Suppressor macrophage treated with lipopolysaccharide for 1 hour (primary cell): ENCODE measurements at places on chromosomes 4 and X.

DNA sequence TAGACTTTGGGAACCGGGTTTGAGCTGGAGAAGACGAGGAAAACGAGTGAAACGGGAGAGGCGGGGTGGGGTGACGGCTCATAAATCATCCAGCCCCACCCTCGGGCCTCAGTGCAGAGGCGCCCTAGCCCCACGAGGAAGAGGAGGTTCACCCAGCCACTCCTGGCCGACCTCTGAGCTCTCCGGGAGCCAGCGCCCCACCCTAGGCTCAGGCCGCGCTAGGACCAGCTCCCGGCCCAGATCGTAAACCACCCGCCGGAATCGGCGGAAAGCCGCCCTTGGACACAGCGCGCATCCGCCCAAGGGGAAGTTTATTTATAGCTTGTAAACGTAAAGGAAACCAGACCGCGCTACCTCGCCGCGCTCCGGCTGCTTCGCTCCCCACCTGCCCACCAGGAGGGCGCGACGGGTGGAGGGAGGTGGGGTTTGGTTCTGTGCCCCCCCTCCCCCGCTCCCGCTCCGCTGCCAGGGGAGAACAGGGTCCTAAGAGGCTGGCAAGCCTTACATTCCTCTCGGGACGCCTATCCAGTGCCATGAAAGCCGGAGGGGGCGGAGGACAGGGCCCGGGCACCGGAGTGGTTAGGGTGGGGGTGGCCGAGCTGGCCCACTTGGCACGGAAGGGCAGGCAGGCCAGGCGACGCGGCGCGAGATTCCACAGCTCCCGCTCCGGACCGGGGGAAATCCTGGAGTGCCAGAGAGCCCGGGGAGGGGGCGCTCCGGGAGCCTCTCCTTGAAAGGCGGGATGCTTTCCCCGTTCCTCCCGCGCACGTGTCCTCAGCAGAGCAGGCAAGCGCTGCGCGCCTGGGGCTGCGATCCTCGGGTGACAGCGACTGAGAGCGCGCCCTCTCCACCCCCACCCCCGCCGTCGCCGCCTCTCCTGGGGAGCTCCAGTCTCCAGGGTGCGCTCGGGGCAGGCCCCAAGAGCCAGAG, 84.2 kb downstream of the BCOR start:
- DNase-seq: peak; percentile 61

- DNase-seq: peak; percentile 4
Measured at GRCh38 chr4:163191999-163192398, 25.3 kb upstream of the NAF1 start.

GRCh38 chrX:42678133-42678532, 99.8 kb downstream of the PPP1R2C start:
- DNase-seq: no peak

GRCh38 chr4:155582041-155582440, 84.6 kb upstream of the GUCY1A1 start:
- DNase-seq: no peak

- no peak for DNase-seq
Measured at GRCh38 chrX:112628288-112628687, 51.5 kb downstream of the LHFPL1 start.

- no peak for DNase-seq
Measured at GRCh38 chrX:68398291-68398690, 35.0 kb downstream of the OPHN1 start.

- DNase-seq: no peak
Measured at GRCh38 chrX:1612641-1613286, 2.1 kb upstream of the ASMT start.

DNA sequence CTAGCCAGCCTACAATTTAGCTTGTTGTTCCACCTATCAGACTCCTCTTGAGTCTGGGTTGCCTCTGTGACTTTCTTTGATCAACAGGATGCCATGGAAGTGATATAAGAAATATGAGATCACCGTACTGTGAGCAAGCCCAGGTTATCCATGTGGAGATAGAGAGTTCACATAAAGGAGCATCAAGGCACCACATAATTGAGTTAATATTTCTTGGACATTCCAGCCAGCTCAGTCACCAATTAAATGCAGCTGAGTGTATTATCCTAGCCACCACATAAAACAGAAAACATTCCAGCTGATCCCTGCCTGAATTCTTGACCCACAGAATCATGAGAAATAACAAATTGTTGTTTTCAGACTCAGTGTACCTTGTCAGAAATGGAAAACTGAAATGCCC, 253.6 kb downstream of the PPP1R2C start:
- DNase-seq: no peak

DNA sequence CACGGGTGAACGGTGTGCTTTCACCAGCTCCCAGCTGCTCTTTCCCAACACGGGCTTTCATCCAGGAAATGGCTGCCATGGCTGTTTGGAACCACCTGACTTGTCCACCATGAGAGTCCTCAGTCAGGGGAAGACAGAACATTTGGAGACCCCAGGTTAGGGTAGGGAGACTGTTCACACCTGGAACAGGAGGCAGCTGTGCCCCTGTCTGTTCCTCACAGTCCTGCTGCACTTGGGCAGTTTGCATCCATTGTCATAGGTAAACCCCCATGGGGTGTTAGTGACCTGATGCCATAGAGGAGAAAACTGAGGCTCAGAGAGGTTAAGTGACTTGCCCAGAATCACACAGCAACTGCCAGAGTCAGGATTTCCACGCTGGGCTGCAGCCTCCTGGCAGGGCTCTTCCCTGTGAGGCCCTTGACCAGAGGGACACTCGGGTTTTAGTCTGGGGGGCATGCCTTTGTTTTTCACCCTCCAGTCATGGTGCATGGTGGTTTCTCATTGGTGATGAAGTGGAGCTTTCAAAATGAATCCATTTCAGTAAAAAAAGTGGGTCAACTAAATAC, 54.5 kb downstream of the TRMT44 start:
- DNase-seq: no peak

- DNase-seq: no peak
Measured at GRCh38 chr4:186016796-186017195, 52.2 kb upstream of the TLR3 start.

GRCh38 chrX:107398115-107398514, 51.3 kb upstream of the FRMPD3 start:
- DNase-seq: peak; percentile 0

- DNase-seq: no peak
Measured at GRCh38 chr4:3410401-3411135, 31.2 kb upstream of the HGFAC start.

DNA sequence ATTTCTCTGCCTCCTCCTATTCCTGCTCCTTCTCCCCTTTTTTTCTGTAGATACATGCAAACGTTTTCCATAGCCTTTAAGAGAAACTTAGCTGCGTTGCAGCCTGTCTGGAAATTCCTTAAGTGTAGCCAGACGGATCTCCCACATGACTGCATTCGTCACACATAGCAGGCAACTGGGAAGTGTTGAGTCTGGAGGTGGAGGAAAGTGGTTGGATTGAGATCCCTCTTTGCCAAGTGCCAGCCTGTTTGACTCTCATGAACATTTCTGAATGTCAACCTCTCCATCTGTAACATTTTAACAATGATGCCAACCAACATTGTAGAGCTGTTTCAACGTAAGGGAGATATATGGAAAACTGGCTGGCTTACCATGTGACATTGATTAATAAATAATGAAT, 45.1 kb upstream of the FAM9A start:
- DNase-seq: no peak

- DNase-seq: no peak
Measured at GRCh38 chr4:165874072-165874790, 1.2 kb downstream of the TLL1 start.

- peak; percentile 55 for DNase-seq
Measured at GRCh38 chrX:12999422-12999821, 24.5 kb downstream of the TMSB4X start.

- DNase-seq: no peak
Measured at GRCh38 chr4:139728840-139729239, 63.2 kb downstream of the MGST2 start.
